ENCODE measurements at places on chromosomes 4 and X.

DNA sequence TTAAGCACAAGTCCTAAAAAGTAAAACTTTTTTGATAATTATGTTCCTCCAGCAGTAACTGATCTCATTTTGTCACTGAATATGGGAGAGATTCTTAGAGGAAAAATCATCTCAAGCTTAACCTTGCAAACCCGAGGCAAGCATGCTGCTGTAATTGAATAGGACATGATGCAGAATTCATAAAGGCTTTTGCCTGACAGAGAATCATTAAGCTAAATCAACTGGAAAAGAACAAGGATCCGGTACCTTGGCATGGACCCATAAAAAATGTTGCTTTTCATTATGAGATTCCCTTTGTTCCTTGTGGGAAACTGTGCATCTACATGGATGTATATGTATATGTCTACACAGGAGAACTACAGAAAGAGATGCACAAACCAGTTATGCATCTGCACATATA, 149.1 kb downstream of the PAPSS1 start:
- no peak for DNase-seq

- DNase-seq = no peak
These were observed 96.8 kb downstream of the PJA1 start for GRCh38 chrX:69068301-69069085.

- DNase-seq = no peak
These were observed 5.0 kb downstream of the DCAF8L1 start for GRCh38 chrX:27976284-27976683.

GRCh38 chr4:25060241-25060962, 29.7 kb upstream of the LGI2 start:
- no peak for DNase-seq

- no peak for DNase-seq
These were observed 201.9 kb upstream of the AGTR2 start for GRCh38 chrX:115968436-115969252.

DNA sequence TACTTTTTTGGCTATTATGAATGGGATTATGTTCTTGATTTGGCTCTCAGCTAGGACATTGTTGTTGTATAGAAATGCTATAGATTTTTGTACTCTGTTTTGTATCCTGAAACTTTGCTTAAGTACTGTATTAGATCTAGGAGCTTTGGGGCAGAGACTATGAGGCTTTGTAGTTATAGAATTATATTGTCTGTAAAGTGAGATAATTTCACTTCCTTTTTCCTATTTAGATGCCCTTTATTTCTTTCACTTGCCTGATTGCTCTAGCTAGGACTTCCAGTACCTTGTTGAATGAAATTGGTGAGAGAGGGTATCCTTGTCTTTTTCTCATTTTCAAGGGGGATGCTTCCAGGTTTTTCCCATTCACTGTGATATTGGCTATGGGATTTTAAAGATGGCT, 28.1 kb downstream of the ADAM29 start:
- DNase-seq = no peak

GRCh38 chr4:55445921-55446577, 50.3 kb downstream of the TMEM165 start:
- DNase-seq = no peak

GRCh38 chr4:142404191-142404611, 441.9 kb downstream of the INPP4B start:
- DNase-seq = no peak

DNA sequence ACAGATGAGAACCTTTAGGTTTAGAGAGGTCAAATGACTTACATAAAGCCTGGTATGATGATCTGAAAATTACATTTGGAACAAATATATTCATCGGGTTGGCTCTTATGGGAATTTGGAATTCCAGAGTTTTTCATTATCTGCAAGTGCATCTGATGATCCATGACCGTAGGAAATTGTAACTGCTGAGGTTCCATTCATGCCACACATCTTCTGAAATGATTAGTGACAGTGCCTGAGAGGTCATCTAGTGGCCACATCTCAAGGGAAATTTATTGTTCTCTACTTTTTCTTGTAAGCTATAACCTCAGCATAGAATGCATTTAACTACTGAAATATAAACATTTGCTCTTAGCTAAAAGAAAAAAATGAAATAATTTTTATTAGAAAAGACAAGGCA, 105.8 kb upstream of the NWD2 start:
- no peak for DNase-seq

GRCh38 chrX:48835524-48836329, at the start of gene PCSK1N:
Gene PCSK1N, minus strand, starts transcription at chrX:48835610. Its CDS starts 78 bp downstream, at chrX:48835532.
- no peak for DNase-seq

DNA sequence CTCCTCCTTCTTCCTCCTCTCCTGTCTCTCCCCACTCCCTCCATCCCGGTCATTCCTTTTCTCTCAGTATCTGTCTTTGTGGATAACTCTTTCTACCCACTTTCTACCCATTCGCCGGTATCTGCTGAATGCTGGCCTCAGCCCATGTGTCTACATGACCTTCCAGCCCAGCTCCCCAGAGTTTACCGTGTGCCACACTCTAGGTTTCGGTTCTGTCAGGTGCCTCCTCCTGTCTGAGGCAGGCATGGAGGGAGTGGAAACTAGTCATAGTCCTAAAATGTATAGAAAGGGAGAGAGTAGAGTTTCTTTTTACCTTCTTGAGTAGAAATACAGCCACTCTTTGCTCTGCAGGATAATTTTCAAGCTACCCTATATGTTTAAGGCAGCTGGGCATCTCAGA, 33.5 kb upstream of the SCRG1 start:
- no peak for DNase-seq

- no peak for DNase-seq
These were observed 134.7 kb downstream of the PDE5A start for GRCh38 chr4:119493886-119494285.

DNA sequence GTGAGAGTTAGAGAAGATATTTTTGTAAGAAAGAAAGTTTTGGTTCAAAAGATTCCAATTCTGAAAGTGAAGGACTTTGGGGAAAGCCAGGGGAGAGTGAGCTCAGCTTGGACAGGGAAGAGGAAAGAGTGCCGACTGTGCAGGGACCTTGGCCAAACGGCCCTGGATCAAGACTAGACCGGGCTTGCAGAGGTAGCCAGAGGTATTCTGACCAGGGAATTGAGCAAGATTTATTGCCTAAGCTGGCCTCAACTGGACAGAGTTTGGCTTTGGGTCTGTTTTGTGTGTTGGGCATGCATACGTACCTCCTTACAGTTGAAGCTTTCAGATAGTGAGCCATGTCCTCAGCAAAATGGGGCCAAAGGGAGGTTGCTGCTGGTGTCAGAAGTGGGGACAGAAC, 11.6 kb downstream of the PLAC1 start:
- no peak for DNase-seq

GRCh38 chr4:95591278-95591677, 42.5 kb upstream of the UNC5C start:
- no peak for DNase-seq

DNA sequence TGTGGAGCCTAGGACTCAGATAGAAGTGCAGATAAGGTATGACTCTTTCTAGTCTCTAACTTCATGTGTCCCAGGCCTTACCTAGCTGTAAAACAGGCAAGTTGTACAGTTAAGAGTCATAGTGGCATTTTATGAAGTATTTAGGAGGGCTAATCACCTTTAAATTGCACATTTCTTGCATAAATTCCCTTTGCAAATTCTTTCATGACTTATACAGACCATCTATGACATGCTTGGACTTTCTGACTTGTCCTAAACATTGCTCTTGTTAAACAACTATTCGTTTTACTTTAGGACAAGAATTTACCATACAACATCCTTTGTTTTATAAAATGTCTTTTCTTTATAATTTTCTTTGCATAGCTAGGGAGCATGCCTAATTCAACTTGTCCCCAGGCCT, 7.8 kb upstream of the RRAGB start:
- no peak for DNase-seq

GRCh38 chrX:69493193-69493592, 10.9 kb upstream of the NALF2 start:
- no peak for DNase-seq

GRCh38 chr4:138961129-138961528, 54.5 kb upstream of the NOCT start:
- no peak for DNase-seq

GRCh38 chr4:123530357-123530756, 133.8 kb downstream of the SPRY1 start:
- no peak for DNase-seq

- DNase-seq = no peak
These were observed 29.2 kb downstream of the LETM1 start for GRCh38 chr4:1826531-1827350.

GRCh38 chr4:97558204-97558778, 585.0 kb downstream of the STPG2 start:
- no peak for DNase-seq

DNA sequence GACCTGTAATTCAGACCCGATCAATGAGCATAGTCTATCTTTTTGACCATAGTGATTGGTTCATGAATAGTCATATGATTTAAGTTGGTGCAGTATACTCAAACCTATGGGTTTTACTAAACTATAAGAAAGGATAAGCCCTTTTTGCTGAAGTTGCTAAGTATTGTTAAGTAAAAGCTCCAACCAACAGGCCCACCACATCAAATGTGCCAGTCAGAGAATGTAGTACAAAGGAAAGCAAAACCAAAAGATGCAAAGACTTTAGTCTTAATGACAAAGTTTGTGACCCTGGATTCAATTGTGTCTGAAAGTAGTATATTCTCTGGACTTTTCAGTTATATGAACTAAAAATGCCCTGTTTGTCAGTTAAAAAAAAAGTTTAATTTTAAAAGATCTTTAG, 208.1 kb upstream of the TET2 start:
- DNase-seq = no peak

- DNase-seq = no peak
These were observed 207.5 kb downstream of the FAM47B start for GRCh38 chrX:35150052-35150451.

DNA sequence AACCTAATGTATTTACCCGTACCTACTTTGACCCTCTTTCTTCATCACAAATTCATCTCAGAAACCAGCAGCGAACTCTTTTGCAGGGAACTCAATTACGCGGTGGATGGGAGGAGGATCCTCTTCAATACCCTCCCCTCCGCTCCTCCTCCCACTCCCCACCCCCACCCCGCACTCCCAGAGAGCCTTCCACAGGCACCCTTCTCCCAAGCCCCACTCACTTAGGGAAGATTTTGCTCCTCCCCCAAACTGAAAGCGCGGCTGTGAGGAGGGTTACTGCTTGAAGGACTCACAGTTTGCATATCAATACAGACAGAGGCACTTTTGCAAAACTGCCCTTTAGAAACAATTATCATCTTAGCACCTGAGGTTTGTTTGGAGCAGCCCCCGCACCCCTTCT, 960 bp upstream of the IL1RAPL1 start:
- no peak for DNase-seq

- DNase-seq = no peak
These were observed 29.8 kb downstream of the SAGE1 start for GRCh38 chrX:135923353-135923752.

DNA sequence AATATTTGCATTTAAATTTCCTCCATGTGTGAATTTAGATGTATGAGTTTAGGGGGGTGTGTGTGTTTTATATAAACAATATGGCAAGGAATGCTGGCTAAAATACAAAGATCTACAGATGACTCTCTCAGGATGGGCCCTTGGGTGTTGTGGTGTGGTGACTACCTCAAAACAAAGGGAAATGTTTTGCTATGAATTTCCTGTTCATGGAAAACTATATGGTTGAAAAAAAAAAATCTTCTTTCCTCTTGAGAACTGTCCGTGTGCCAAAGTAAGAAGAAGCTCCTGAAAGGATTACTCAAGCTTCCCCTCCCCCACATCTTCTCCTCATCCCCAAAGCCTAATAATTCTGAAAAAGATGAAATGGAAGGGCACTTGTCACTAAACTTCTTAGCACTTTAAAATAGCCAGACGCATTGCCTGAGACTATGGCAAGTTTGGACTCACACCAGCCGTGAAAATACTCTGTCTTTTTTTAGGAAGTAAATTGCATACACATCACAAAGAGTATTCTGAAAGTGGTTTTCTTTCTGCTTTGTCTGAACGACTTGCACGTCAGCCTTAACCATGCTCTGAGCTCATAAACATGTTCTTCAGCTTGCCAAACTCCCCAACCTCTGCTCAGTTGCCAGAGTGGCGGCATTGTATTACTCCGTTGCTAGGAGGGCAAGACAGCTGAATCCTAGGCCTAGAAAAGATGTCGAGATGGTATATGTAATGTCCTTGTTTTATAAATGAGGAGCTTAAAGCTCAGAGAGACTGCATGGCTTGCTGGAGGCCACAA, 250.4 kb upstream of the JADE1 start:
- no peak for DNase-seq

GRCh38 chrX:14777525-14777924, 95.3 kb downstream of the FANCB start:
- DNase-seq = no peak

DNA sequence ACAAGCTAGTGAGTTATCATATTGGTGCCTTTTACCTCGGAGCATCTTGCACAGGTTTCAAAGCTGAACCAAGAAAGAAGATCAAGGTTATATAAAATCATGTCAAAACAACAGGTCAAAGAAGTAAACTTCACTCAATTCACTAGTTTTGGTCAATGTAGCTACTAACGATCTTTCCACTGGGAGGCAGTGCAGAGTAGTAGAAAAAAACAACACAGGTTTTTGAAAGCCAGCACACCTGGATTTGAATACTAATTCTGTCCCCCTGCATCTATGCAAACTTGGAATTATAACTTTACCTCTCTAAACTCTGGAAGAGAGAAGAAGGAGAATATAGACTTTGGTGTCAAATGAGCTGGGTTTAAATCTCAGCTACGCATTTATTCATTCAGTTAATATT, 266.1 kb downstream of the GRIA3 start:
- no peak for DNase-seq

- DNase-seq = no peak
These were observed 64.4 kb downstream of the SLC9A7 start for GRCh38 chrX:46694549-46694948.

DNA sequence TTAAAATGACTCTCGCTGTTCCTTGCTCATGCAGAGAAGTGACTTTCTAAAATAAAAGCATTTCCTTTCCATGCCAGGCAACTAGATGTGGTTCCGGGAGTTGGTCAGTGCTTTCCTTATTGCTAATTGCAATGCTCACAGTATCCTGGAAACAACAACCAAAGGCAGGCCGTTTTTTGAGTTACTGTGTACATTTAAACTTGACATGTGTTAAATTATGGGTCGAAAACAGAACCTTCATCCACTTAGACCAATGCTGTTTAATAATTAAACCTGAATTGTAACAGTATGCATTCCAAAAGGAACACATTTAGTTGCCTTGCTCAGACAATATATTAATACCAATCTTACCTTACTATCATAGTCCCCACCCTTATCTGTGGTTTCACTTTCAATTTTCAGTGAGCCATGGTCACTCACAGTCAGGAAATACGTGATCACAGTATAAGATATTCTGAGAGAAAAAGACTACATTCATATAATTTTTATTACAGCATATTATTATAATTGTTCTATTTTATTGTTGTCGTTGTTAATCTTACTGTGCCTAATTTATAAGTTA, 102.6 kb downstream of the HS6ST2 start:
- DNase-seq = no peak

- no peak for DNase-seq
These were observed 112.5 kb upstream of the STK26 start for GRCh38 chrX:131910586-131910985.

GRCh38 chrX:15269618-15270521, at the start of gene ASB9:
Gene ASB9, minus strand, starts transcription at chrX:15270083. Its CDS starts 209 bp downstream, at chrX:15269874.
- no peak for DNase-seq

- no peak for DNase-seq
These were observed 25.7 kb downstream of the SLC9A7 start for GRCh38 chrX:46733226-46733625.
